CD4-positive, CD25-positive, alpha-beta regulatory T cell (primary cell): ENCODE measurements at places on chromosomes 6 and 20. TPM values are rescaled to one million over a fixed set of nuclear protein-coding genes. Genes with fewer than 3 reads are reported as not detected.

DNA sequence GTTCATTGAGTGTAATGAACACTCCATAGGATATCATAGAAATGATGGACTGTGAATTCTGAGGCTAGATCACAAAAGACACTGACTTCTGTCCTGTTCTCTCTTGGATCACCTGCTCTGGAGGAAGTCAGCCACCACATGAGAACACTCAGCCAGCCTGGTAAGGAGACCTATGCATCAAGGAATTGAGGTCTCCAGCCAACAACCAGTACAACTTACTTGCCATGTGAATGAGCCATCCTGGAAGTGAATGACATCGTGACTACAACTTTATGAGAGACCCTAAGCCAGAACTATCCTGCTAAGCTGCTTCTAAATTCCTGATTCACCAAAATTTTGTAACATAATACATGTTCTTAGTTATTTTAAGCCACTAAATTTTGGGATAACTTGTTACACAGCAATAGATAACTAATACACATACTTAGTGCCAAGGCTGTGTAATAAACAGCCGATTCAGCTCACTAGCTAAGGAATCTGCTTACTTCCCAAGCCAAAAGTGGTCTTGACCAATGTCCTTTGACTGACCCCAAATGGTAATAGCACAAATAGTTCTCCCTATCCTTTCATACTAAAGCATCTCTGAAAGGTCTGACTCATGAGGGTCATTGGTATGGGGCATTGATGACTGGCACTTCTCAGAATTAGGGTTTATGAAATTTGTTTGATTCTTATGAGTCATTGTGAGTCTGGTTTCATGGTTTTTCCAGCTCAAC lies 6.9 kb upstream of the CTNNBL1 start:
- H3K36me3 ChIP-seq: no peaks in the 10 kb centered on the region
- no peak overlapping the region for H3K4me3 ChIP-seq
- no peak overlapping the region for H3K27ac ChIP-seq
- no peak for DNase-seq
- no peaks in the 10 kb centered on the region for H3K4me1 ChIP-seq

Gene ORC3
- 49.3 TPM for polyA plus RNA-seq

Gene NOX3
- not detected for polyA plus RNA-seq

DNA sequence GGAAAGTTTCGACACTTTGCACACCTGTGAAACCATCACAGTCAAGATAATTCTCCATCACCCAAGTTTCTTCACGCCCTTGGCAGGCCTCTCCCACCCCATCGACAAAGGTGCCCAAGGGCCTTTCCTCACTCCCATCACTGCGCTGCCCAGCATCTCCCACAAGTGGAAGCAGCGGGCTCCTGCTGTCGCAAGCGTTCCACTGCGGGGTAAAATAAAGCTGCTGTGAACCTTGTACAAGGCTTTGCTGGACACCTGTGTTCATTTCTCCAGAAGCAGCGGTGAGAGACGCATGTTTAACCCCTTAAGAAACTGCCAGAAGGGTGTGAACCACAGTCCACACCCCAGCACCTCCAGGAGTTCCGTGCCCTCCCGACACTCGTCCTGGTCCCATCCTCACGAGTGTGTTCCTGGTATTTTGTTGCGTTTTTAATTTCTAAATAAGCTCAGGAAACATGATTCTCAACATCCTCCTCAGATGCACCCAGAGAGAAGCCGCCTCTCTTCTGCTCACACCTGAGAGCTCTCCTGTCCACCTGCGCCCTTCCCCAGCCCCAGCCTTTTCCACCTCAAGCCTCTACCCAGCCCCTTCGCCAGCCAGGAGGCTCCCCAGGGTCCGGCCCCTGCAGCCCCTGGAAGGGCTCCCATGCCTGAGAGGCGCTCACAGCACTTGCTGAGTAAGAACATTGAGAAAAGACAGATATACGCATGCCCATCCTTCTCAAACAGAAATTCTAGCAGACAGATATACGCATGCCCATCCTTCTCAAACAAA lies 97.5 kb downstream of the TAF4 start:
- H3K4me1 ChIP-seq: no peaks in the 10 kb centered on the region
- DNase-seq: no peak
- H3K4me3 ChIP-seq: no peak overlapping the region
- peaks cover 8% of the 10 kb centered on the region for H3K36me3 ChIP-seq
- H3K27me3 ChIP-seq: no peaks in the 10 kb centered on the region

Gene PGBD1
- 0.42 TPM for polyA plus RNA-seq

Gene RAD21L1
- polyA plus RNA-seq: not detected

DNA sequence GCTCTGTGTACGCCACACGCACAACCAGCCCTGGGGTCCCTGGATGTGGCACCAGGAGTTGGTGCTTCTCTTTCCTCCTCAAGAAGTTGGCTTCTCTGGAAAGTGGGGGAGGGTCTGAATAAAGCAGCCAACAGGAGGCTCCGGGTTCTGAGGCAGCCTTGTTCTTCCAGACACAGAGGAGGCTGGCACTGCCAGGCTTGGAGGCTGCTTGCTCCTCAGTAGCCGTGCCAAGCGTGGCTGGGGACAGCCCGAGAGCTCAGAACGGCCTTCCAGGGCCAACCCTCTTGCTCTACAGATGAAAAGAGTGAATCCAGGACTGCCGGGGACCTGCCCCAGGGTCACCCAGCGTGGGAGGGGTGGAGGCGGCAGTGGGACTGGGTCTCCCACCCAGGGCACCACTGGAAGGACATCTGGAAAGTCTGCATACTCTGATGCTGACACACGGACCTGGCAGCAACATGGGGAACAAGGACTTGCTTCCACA lies 70.4 kb downstream of the SLC22A23 start:
- H3K36me3 ChIP-seq: no peaks in the 10 kb centered on the region
- DNase-seq: no peak
- no peaks in the 10 kb centered on the region for H3K4me1 ChIP-seq
- H3K4me3 ChIP-seq: no peak overlapping the region
- H3K27ac ChIP-seq: no peak overlapping the region

DNA sequence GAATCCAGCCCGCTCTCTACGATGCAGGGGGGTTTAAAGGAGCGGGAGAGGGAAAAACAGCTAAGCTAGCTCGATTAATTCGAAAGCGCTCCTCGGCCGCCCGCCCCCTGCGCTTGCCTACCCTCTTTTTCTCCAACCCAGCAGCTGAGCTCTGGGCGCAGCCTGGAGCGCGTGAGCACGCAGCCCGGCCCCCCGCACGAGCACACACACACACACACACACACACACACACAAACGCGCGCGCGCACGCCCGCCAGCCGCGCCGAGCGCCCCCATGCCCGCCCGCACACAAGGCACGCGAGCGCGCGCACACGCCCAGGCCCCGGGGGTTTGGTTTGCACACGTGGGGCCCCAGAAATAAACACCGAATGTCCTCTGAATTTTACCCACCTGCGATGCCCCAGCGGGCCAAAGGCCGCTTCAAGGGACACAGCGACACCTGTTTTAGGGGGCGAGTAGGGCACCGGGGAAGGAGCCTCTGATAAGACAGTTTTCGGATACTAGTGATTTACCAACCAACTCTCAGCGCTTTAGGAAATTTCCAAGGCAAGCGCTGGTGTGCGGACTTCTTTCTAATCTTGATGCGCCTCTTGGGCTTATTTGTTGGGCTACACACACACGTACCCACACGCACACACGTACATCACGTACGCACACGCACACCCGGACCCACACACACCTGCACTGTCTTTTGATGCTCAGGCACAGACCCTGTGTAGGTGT lies 802 bp upstream of the NRN1 start:
- H3K4me3 ChIP-seq: peak overlapping the region; percentile 70
- peak; percentile 35 for DNase-seq
- H3K36me3 ChIP-seq: no peaks in the 10 kb centered on the region
- H3K4me1 ChIP-seq: peaks cover 55% of the 10 kb centered on the region
- no peak overlapping the region for H3K27ac ChIP-seq

Gene ARMH2
- not detected for polyA plus RNA-seq

Gene SLA2
- 11.9 TPM for polyA plus RNA-seq

Gene SMLR1
- not detected for polyA plus RNA-seq
